ENCODE measurements at places on chromosomes 11 and 22.

DNA sequence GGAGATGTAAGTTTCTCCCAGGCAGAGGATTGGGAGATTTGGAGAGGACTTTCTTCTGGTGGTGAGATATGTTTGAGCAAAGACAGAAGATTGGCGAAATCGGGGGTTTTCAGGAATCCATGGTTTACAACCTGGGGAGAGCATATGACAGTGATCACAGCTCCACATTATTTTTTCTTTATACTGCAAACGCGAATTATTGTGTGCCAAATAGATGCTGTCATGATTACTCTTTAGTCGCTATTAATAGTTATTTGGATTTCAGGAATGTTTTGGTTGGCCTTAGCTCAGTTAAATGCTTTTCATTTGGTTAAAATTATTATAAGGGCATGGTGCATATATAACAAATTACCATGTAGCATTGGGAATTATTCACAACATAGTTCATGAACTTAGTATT is 15.2 kb downstream of the ATXN10 start:
- DNase-seq: no peak

GRCh38 chr11:61163714-61164605 is 2.7 kb upstream of the VPS37C start:
- DNase-seq: no peak

- no peak for DNase-seq
Observed at GRCh38 chr11:87473174-87473573, 435.4 kb downstream of the TMEM135 start.

DNA sequence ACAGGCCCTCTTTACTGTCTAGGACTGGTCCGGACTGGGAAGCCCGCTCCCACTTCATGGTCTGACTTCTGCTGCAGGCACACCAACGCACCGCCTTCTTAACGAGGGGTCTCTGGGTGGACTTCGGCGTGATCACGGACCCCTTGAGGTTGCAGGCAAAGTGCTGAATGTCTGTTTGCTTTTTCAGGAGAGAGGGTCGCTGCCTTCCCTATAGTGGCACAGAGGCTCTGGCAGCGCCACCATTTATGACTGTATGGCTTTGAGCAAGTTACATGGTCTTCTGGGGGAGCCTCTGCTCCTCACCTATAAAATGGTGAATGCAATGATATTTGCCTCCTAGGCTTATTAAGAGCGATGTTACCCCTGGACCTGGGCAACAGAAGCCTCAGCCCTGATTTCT is 1.4 kb upstream of the SCN4B start:
- DNase-seq: no peak
